ENCODE measurements at places on chromosomes 4 and X. TPM values are rescaled to one million over a fixed set of nuclear protein-coding genes. Genes with fewer than 3 reads are reported as not detected.

DNA sequence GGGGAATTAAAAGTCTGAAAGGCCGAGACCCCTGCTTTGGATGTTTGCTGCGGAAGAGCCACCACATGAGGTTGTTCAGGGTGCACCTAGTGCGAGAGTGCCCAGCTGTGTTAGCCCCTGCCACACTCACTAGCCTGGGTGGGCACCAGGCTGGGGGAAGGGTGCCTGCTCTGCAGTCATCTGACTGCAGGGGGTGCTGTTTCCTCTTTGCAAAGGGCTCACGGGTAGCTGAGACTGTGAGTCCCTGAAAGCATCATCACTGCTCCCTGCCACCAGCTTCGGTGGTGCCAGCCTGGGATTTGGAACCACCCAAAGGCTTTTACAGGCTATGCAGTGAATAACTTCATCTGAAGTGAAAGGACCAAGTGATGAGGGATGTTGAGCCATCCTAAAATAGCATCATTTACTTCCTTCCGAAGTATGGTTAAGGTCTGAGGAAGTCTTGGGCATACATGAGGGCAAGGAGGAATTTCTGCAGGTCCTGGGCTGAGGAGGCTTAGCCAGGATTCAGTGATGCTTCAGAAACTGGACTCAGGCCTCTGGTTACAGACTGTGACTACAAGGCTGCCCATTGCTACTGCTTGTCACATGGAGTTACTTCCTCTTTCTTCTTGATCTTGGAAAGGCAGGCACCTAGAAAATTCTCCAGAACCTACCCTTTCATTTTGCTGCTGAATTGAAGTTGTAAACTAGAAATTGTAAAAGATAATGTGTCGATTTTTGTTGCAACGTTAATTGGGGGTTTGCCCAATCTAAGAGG is 293.2 kb upstream of the PRPS2 start:
- H3K4me1 ChIP-seq = no peaks in the 10 kb centered on the region
- H3K36me3 ChIP-seq = no peaks in the 10 kb centered on the region
- no peaks in the 10 kb centered on the region for H3K27me3 ChIP-seq
- DNase-seq = no peak
- H3K27ac ChIP-seq = no peak overlapping the region
- H3K4me3 ChIP-seq = no peak overlapping the region

GRCh38 chrX:12814420-12814819 is 23.2 kb downstream of the PRPS2 start:
- H3K4me1 ChIP-seq = no peaks in the 10 kb centered on the region
- no peak overlapping the region for H3K4me3 ChIP-seq
- H3K27me3 ChIP-seq = no peaks in the 10 kb centered on the region

DNA sequence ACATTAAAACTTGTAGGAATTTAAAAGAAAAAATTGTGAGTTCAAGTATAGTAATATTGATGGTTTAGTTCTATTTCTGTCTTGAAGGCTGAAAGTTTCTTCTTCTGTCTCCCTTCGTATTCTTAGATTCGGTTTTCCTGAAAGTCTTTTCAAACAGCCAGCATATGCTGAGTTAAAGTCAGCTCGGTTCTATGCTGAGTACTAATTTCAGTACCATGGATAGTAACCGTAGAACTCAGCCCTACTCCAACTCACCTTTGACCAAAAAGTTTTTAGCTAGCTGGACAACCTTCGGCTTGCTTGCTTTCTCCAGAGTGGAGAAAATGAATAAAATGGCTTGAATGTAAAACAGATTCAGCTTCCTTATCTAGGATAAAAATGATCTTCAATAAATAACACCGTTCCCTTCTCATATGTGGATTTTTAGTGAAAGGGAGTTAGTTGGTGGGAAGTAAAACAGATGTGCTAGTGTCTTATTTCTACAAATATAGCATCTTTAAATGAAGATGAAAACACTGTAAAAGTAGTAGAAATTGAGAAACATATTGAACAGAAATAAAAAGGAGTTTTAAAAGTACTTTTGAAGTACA is 5.2 kb downstream of the POU4F2 start:
- H3K4me3 ChIP-seq = no peak overlapping the region
- peak; percentile 5 for DNase-seq
- H3K27ac ChIP-seq = no peak overlapping the region
- no peaks in the 10 kb centered on the region for H3K36me3 ChIP-seq

- no peak for DNase-seq
- no peaks in the 10 kb centered on the region for H3K27me3 ChIP-seq
- H3K4me1 ChIP-seq = no peaks in the 10 kb centered on the region
- no peaks in the 10 kb centered on the region for H3K36me3 ChIP-seq
These were observed 675.3 kb upstream of the CT83 start for GRCh38 chrX:117138070-117138469.

- H3K4me3 ChIP-seq = peak overlapping the region; percentile 13
- no peaks in the 10 kb centered on the region for H3K36me3 ChIP-seq
- H3K27me3 ChIP-seq = peaks cover 22% of the 10 kb centered on the region
- no peak for DNase-seq
- H3K27ac ChIP-seq = no peak overlapping the region
- H3K4me1 ChIP-seq = peaks cover 43% of the 10 kb centered on the region
These were observed 92.3 kb downstream of the BCOR start for GRCh38 chrX:40005292-40006011.

The HSFX3 gene
- total RNA-seq = not detected

Data from natural killer cell (primary cell).